ENCODE measurements at places on chromosomes 13 and 19.

DNA sequence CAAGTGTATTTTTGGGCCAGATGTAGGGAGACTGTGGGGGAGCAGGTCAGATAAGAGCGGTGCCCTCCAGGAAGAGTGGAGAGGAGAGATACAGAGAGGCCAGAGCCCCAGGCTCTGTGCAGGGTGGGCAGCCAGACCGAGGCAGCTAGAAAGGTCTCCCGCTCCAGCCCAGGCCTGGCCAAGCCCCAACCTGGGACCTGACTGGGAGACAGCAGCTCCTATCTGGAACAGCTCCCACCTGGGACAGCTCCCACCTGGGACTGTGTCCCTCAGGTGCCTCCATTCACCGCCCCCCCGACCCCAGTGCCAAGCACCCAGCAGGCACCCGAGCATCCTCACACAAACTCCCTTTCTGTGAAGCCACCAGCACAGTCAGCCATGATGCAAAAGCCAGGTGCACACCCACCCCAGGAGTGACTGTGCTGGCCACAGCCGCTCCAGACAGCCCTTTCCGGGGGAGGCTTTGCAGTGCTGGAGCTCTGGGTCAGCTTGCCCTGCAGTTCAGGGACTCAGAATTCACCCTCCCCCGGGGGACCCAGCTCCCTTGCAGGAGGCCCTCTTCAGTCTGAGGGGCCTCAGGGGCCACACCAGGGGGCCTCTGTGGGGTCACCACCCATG, 2.1 kb upstream of the GRTP1 start:
- no peak for DNase-seq

- no peak for DNase-seq
Observed at GRCh38 chr19:3357992-3358688, 8.2 kb upstream of the NFIC start.

GRCh38 chr13:50599927-50600326, 243.6 kb downstream of the DLEU7 start:
- DNase-seq: no peak

- no peak for DNase-seq
Observed at GRCh38 chr13:36549126-36549702, 116.9 kb downstream of the CCNA1 start.

DNA sequence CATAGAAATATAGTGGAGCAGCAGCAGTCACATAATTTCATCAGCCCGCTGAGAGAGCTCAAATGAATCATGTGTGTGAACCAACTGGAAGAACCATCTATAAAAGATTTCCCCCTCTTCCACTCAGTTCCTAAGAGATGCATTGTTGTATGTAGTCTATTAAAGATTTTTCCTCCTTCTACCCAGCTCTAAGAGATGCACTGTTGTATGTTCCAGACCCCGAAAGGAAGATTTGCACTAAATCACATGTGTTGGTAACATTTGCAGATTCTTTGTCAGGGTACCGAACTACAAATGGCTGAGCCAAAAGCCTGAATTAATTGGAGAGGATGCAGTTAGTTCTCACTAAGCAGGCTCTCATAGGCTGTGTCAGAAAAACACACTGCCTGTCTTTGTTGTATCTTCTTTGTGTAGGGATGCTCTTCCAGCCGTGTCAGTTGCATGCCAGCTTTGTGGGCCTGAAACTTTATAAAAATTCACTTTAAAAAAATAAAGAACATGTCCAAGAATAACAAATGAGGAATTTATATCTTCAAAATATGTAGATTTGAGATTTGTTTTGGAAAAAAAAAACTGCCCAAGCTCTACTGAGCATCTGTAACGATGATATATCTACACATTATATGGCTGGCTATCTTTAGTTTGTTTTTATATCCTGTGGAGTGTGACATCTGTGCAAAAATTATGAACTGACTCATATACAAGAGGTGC, 223.1 kb downstream of the MZT1 start:
- DNase-seq: no peak

All from NCI-H1694 (cell line).